ENCODE measurements at places on chromosomes 5 and 9.

- no peak for DNase-seq
Observed at GRCh38 chr5:68134033-68134668, 81.4 kb upstream of the PIK3R1 start.

GRCh38 chr5:73317523-73317922 is 131.1 kb downstream of the FOXD1 start:
- DNase-seq = no peak

- no peak for DNase-seq
Observed at GRCh38 chr5:110475529-110475928, 250.9 kb downstream of the TMEM232 start.

DNA sequence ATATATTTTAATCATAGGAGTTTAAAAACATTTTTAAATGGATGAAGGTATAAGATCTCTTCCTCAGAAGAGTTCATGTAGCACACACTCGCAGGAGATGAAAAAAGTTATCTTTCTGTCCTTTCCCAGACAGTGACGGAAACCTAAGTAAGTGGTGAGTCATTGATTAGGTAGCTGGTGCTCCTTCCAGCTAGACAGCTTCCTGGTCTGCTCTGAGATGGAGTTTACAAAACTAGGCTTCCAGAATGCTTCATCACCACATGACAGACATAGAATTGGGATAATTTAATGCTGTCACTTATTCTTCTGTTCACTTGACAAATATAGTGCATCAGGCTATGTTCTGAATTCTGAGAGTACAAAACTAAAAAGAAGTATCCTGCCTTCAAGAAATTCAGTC is 2393.0 kb upstream of the C9orf72 start:
- DNase-seq = no peak

DNA sequence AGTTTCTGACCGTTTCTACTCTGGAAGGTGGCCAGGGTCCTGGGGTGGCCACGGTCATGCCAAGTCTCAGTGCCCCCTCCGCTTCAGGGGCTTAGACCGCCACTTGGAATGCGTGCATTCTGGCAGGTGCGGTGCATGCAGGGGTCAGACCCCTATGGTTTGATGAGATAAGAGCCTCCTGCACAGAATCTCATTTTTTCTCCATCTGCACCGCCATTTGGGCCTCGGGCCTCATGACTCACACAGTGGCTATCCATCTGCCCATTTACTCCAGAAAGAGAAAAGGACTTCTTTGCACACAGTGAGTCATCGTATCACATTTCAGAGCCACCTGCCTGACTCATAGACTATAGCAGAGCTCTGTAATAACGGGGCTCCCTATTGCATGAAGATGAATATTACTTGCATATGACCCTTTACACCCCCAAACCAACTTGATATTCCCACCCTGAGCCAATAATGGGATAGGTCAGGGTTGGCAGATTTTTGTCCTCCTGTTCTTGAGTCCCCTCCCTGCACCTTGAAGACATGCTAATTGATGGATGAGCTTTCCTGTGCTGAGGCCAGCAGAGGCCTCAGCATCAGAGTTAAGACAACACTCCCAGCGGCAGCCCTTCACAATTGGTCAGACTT is 157.4 kb downstream of the NR3C1 start:
- DNase-seq = no peak

DNA sequence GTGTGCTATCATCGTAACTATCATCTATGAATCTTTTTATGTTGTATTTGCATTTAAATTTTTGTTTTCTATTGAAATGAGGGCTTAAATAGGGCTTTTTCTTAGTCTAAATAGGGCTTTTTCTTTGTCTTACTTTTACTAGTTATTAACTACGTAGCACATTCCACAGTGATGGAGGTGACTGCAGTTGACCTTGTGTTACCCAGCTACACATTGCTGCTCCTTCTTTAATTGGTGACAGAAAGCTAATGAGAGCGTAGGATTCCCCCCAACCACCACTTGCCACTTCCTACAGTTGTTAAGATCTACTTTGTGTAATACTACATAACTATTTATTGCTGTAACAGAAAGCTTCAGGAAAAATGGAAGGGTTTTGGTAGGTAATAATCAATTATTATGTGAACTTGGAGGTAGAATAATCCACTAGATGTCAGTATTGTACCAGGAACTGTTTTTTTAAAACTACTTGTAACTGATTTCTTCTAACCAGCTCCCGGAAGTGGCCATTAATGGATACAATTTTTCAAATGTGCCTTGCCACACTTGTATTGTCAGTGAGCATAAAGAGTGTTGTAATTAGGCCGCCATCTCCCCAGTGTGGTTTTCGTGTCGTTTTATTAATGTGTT is 18.0 kb downstream of the MTRR start:
- DNase-seq = no peak

- no peak for DNase-seq
Observed at GRCh38 chr5:132066871-132067270, 6.4 kb downstream of the IL3 start.

DNA sequence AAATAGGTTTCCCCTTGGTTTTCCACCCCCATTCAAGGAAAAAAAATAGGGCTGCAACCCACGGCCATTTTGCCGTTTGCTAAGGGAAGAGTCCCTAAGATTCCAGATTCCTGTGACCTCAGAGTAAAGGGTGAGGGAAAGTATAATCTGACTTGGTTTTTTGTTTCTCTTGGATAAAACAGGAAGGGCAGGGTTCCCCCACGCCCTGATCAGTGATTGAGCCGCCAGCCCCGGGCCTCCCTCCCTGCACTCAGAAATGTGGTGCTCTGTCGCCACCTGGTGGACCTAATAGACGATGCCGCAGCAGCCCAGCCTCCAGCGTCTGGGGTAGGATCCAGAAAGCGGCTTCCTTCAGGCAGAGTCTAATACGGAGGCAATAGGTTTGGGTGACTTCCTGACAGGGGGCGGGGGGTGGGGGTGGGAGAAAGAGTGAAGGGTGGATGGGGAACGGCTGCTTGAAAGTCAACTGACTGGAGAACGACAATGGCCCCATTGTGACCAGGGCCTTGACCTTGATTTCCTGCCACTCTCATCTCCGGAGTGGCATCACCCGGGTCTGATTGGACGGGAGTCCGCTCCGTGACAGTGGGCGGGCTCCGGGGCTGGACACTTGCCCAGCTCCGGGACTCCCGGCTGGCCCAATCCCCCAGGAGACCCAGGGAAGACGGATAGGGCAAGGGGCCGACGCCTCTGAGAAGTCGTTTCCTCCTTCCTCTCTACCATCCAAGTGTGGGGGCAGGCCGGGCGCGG is 17.8 kb upstream of the CYSTM1 start:
- no peak for DNase-seq

DNA sequence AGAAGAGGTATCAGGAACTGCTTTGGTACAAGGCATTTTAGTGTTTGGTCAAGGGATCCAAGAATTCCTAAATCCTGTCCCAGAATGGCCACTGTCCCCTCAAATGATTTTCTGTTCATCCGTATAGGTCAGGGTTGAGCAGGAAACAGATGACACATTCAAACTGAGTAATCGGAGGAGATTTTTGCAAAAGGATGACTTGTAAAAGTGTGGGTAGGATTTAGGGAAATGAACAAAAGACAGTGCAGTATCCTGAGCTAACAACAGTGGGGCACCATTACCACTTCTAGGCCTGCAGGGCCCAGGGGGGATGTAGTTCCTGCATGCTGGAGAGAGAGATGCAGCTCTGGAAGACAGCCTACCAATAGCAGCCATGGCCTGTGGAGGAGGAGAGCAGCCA is 290.1 kb downstream of the ZSWIM6 start:
- DNase-seq = no peak

GRCh38 chr9:120438836-120439546 is 141.0 kb downstream of the CDK5RAP2 start:
- DNase-seq = no peak
